Hepatocyte (in vitro differentiated cells): ENCODE measurements at places on chromosomes 7 and 10. TPM values are rescaled to one million over a fixed set of nuclear protein-coding genes. Genes with fewer than 3 reads are reported as not detected.
A peak's percentile ranks its signal among the peaks of the same experiment; 100 is the strongest.

The TRIM73 gene
- 0.72 and 5.0 TPM in 2 replicates for total RNA-seq

The PMS2 gene
- total RNA-seq = 13.9 and 15.9 TPM in 2 replicates

DNA sequence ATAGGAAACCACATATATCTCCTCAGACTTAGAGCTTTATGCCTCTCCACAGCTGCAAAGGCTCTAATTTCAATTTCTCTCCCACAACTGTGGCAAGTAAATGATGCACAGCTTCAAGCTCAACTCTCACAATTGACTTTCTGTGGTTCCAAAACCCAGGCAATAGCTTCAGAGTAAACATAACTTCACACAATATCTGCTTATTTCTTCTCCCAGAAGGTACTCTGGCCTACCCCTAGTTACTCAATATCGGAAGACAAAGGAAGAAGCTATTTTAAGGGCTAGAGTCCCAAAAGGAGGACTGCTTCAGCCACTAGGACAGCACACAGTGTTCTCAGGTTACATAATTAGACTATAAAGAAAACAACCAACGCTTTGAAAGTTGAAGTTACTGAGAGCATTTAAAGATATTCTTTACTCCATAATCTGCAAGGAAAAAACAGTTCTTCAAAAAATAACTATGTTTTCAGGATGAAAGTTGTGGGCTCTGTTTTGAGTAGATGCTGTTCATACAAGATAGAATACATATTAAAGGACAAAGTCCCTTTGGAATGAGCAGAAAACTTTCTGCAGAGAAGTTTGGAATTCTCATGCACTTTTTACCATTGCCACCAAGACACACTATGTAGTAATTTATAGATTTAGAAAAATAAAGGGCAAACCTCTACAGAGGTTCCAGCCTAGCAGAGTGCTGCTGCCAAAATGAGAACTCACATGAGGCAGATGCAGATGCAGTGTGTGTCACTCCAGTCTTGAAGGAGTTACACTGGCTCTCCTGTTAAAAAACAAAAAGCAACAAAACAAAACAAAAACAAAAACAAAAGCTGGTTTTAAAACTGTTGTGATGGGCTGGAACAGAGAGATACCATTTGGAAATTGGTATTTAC, 81.8 kb downstream of the NT5C2 start:
- no peaks in the 10 kb centered on the region for H3K27me3 ChIP-seq
- peaks cover 18% of the 10 kb centered on the region for H3K4me1 ChIP-seq
- no peak overlapping the region for H3K4me3 ChIP-seq
- H3K36me3 ChIP-seq = no peaks in the 10 kb centered on the region

The GPNMB gene
- 30.5 and 32.1 TPM in 2 replicates for total RNA-seq

GRCh38 chr7:96052860-96053470, 268.9 kb downstream of the SLC25A13 start:
- H3K36me3 ChIP-seq = no peaks in the 10 kb centered on the region
- DNase-seq = no peak
- H3K4me1 ChIP-seq = no peaks in the 10 kb centered on the region
- no peaks in the 10 kb centered on the region for H3K27me3 ChIP-seq
- H3K27ac ChIP-seq = no peak overlapping the region

DNA sequence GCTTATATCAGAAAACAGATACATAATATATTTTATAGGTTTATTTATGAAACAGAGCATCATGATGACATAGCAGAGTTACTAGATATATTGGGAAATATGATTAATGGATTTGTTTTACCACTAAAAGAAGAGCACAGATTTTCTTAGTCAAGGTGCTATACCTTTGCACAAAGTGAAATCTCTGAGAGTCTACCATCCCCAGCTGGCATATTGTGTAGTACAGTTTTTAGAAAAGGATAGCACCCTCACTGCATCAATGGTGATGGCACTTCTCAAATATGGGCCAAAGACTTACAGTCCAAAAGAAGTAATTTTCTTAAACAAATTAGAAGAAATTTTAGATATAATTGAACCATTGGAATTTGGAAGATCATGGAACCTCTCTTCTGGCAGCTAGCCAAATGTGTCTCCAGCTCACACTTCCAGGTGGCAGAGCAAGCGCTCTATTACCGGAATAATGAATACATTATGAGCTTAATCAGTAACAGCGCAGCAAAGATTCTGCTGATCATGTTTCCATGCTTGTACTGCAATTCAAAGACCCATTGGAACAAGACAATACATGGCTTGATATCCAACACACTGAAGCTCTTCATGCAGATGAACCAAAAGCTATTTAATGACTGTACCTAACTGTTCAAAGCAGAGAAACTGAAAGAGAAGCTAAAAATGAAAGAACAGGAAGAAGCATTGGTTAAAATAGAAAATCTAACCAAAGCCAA, 21.9 kb upstream of the CREB3L2 start:
- H3K27ac ChIP-seq = no peak overlapping the region
- no peaks in the 10 kb centered on the region for H3K36me3 ChIP-seq
- no peak for DNase-seq
- H3K27me3 ChIP-seq = no peaks in the 10 kb centered on the region
- no peak overlapping the region for H3K4me3 ChIP-seq

The RTKN2 gene
- 5.3 and 6.6 TPM in 2 replicates for total RNA-seq

The NPY4R gene
- total RNA-seq = 0.12 and 0.87 TPM in 2 replicates

DNA sequence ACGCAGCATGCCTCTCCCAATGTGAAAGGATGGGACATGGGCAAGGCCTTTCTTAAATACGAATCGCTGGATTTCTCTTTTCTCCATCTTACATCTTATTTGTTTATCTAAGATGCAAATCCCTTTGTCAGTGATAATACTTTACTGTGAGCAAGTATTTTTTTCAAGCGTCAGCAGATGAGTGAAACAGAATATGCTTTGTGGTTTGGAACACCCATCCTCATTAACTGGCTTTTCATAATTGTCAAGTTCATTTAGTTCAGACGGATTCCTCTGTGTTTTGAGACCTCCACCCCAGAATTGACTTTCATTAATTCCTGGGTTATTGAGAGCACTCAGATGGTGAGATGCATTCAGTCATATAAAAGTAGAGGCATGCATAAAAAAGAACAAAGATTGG, 149.8 kb downstream of the NSUN6 start:
- no peak overlapping the region for H3K4me3 ChIP-seq
- DNase-seq = no peak
- no peaks in the 10 kb centered on the region for H3K27me3 ChIP-seq
- H3K27ac ChIP-seq = no peak overlapping the region
- H3K36me3 ChIP-seq = no peaks in the 10 kb centered on the region

The PITX3 gene
- not detected in 2 replicates for total RNA-seq

The NPFFR1 gene
- not detected in 2 replicates for total RNA-seq

The MUC3A gene
- total RNA-seq = 1.9 and 4.9 TPM in 2 replicates

DNA sequence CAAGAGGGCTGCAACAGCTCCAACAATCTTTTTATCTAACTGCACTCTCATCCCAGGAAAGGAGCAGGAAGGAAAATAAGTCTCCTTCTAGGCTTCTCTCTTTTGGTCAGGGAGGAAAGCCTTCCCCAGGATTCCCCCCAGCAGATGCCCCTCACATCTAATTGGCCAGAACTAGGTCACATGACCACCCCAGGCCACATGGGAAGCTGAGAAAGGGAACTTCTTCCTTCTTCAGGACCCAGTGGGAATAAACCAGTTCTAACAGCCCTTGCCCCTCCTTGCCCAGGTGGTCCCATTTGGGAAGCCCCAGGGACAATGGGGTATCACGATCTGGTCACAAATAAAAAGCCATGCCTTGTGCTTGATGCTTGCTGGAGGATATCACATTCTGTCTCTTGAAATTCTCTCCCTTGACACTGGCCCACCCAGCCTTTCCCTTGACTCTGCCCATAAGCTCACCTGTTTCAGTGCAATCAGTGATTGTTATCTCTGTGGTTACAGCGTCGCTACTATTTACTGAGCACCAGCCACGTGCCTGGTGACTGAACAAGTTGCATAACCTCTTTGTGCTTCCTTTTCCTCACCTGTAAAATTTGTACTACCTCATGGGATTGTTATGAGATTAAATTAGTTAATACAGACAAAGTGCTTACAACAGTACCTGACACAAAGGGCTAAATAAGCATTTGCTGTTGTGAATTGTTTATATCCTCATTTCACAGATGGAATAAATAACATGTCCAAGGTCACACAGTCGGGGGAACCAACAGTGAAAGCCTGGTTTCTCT, 9.0 kb upstream of the TACR2 start:
- no peak overlapping the region for H3K4me3 ChIP-seq
- DNase-seq = peak; percentile 84
- no peaks in the 10 kb centered on the region for H3K27me3 ChIP-seq
- no peaks in the 10 kb centered on the region for H3K36me3 ChIP-seq

DNA sequence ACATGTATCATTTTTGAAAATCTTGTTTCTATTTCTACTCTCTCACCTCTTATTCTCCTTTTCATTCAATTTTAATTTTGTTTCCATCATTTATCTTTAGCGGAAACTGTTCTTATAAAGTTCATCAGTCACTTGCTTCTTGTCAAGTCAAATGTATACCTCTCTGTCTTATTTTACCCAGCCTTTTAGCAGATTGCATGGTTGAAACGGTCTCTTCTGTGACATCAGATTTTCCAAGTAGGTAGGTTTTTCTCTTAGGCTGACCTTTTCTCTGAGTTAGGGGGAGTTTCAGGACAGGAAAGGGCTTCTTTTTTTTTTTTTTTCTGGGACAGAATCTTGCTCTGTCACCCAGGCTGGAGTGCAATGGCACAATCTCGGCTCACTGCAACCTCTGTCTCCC, 195.5 kb downstream of the CDK14 start:
- no peaks in the 10 kb centered on the region for H3K36me3 ChIP-seq
- no peak overlapping the region for H3K27ac ChIP-seq
- DNase-seq = no peak
- H3K27me3 ChIP-seq = no peaks in the 10 kb centered on the region
- H3K4me3 ChIP-seq = no peak overlapping the region
